Esophagus squamous epithelium (tissue), 5 donors: ENCODE measurements at places on chromosomes 4 and X. TPM values are rescaled to one million over a fixed set of nuclear protein-coding genes. Genes with fewer than 3 reads are reported as not detected.

The TCEAL1 gene
- total RNA-seq, result 40.0 TPM

The CT45A1 gene
- total RNA-seq, result not detected

The MTMR8 gene
- 1.0 TPM for total RNA-seq

The ABHD18 gene
- total RNA-seq, result 9.3 TPM

The GAGE12H gene
- total RNA-seq, result not detected

The KDM6A gene
- total RNA-seq, result 29.7 TPM

The ARMCX2 gene
- 15.4 TPM for total RNA-seq

GRCh38 chrX:136867096-136867491 is 13.4 kb downstream of the RBMX start:
- H3K4me3 ChIP-seq, result no peak overlapping the region
- H3K4me1 ChIP-seq, result no peaks in the 10 kb centered on the region
- H3K27ac ChIP-seq, result no peak overlapping the region
- DNase-seq, result no peak
- H3K36me3 ChIP-seq, result no peaks in the 10 kb centered on the region
- no peaks in the 10 kb centered on the region for H3K27me3 ChIP-seq

DNA sequence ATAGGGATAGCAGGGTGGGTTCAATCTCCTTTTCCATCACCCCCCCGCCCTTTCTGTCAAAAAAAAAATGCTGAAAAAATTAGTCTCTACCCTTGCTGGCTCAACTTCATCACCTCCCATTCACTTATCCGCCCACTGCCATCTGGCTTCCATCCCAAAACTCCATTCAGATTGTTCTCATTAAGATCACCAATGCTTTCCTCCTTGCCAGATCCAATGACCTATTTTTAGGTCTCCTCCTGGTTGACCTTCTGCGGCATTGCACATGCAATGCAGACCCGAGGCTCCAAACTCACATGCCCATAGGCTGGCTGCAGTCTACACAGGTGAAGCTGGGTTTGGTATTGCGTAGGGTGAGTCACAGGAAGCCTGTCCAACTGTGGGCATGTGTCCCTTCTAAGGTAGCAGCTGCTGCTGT is 21.1 kb upstream of the STIM2 start:
- H3K27ac ChIP-seq, result no peak overlapping the region
- no peaks in the 10 kb centered on the region for H3K27me3 ChIP-seq
- H3K4me1 ChIP-seq, result peaks cover 9% of the 10 kb centered on the region
- H3K4me3 ChIP-seq, result no peak overlapping the region
- DNase-seq, result no peak

- DNase-seq, result no peak
- H3K36me3 ChIP-seq, result peaks cover 70% of the 10 kb centered on the region
- H3K4me1 ChIP-seq, result no peaks in the 10 kb centered on the region
- no peaks in the 10 kb centered on the region for H3K27me3 ChIP-seq
- H3K27ac ChIP-seq, result no peak overlapping the region
Observed at GRCh38 chrX:1412551-1413161, 20.7 kb upstream of the SLC25A6 start.

- H3K36me3 ChIP-seq, result no peaks in the 10 kb centered on the region
- no peak overlapping the region for H3K4me3 ChIP-seq
- no peaks in the 10 kb centered on the region for H3K4me1 ChIP-seq
Observed at GRCh38 chr4:148881860-148882643, 439.8 kb upstream of the NR3C2 start.

- no peaks in the 10 kb centered on the region for H3K36me3 ChIP-seq
- no peaks in the 10 kb centered on the region for H3K4me1 ChIP-seq
- H3K27me3 ChIP-seq, result no peaks in the 10 kb centered on the region
- no peak overlapping the region for H3K4me3 ChIP-seq
- no peak overlapping the region for H3K27ac ChIP-seq
Observed at GRCh38 chr4:182404376-182404775, 161.2 kb downstream of the TENM3 start.

GRCh38 chr4:123418351-123418931 is 21.8 kb downstream of the SPRY1 start:
- H3K4me1 ChIP-seq, result no peaks in the 10 kb centered on the region
- no peaks in the 10 kb centered on the region for H3K36me3 ChIP-seq
- no peaks in the 10 kb centered on the region for H3K27me3 ChIP-seq
